ENCODE measurements at places on chromosomes 2 and 18.

DNA sequence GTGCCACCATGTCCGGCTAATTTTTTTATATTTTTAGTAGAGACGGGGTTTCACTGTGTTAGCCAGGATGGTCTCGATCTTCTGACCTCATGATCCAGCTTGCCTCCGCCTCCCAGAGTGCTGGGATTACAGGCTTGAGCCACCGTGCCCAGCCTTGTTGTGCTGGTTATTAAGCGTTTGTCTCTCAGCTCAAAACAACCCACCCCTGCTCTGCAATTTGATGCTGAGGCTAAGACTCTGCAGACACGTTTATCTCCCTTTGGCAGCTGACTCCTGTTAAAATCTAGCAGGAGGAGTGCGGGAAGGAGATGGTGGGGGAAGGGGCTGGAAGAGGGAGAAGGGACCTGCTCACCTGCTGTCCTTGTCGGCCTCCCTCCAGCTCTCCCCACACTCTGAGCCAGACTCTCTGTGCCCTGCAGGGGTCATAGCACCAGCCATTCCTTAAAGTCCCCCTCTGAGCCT, 29.9 kb upstream of the IMPA2 start:
- DNase-seq = no peak

- DNase-seq = no peak
Measured at GRCh38 chr2:40192864-40193669, 258.8 kb downstream of the SLC8A1 start.

GRCh38 chr2:69279211-69279610, 107.8 kb downstream of the GFPT1 start:
- DNase-seq = no peak

DNA sequence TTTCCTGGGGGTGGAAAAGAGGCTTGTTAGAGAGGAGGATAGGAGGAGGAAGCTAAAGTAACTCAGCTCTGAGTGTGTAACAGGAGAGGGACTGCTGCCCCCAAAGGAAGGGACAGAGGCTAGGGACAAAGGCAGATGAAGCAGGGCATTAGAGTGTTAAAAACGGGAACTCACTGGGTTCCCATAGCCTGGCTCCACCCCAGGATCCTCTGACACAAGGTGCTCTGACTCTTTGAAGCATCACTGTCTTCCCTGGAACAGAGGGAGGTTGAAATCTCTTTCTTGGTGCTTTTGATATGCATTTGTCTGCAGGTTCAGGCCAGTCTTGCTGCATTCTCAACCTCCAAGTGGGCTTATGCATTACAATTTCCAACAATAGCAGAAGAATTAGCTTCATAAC, 22.9 kb downstream of the IL36A start:
- DNase-seq = no peak

- DNase-seq = no peak
Measured at GRCh38 chr2:101114815-101115214, 36.4 kb downstream of the TBC1D8 start.

GRCh38 chr2:213015387-213016165, 135.8 kb downstream of the IKZF2 start:
- DNase-seq = no peak

- no peak for DNase-seq
Measured at GRCh38 chr2:143474586-143474985, 345.4 kb downstream of the ARHGAP15 start.
